ACHN (cell line): ENCODE measurements at places on chromosomes 7 and 10.

- DNase-seq: no peak
Observed at GRCh38 chr7:67705850-67706249, 709.2 kb downstream of the TYW1 start.

DNA sequence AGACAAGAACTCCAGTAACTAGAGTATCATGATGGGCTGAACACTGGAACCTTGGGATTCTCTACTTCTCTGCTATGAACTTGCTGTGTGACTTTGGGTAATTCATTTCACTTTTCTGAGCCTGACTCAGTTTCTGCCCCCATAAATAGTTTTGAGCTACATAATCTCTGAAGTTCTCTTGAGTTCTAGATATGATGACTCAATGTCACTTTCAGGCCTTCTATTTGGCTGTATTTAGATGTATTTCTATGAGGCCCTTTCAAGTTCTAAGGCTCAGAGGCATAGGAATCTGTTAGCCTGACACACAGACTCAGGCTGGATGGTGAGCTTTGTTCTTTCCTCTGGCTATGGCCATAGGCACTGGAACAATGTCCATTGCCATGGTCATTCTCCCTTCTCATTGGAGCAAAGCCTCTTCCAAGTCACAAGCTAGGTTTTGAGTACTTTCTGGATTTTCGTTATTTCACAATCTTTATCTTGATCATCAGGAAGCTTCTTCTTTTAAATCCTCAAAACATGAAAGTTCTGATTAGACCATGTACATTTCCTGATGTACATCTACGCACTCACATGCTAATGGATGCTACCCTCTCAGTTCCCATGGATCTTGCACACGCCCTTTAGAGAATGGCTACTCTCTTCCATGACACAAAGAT, 101.6 kb downstream of the TES start:
- DNase-seq: no peak

- DNase-seq: no peak
Observed at GRCh38 chr10:58440484-58440883, 55.3 kb downstream of the TFAM start.

- no peak for DNase-seq
Observed at GRCh38 chr10:118904286-118904685, 125.2 kb upstream of the NANOS1 start.

- DNase-seq: no peak
Observed at GRCh38 chr7:22016507-22016906, 70.8 kb upstream of the CDCA7L start.

GRCh38 chr7:116328161-116328560, 117.8 kb downstream of the TES start:
- DNase-seq: no peak

DNA sequence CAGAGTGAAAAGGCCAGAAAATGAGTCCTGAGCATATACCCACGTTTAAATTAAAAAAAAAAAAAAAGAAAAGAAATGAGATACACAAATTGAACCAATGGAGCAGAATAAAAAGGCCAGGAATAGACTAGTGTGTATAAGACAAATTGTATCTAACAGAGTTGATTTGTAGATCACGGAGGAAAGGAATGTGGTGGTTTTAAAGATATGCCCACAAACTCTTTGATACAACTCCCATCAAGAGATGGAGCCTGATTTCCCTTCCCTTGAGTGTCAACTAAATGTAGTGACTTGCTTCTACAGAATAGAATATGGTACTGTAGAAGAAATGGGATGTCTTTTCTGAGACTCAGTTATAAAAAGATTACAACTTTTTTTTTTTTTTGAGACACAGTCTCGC, 10.4 kb downstream of the SYPL1 start:
- DNase-seq: no peak

GRCh38 chr7:26556061-26556881, 264.6 kb downstream of the SNX10 start:
- DNase-seq: no peak

DNA sequence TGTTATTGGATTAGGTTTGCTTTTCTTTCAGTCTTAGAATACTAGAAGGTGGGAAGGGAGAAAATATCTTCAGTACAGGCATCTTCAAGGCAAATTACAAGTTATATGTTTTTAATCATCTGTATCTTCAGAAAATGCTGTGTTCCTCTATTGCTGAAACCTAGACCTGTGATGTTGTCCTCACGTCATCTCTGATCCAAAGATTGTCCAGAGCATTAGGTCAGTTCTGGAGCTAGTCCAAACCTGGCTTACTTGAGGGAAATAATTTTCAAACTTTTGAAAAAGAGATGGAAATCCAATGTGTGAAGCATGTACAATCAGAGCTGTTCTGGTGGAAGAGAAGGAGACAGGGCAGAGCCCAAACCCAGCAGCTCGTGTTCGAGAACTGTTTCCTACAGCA, 217.3 kb downstream of the ZEB1 start:
- no peak for DNase-seq

GRCh38 chr10:67779465-67780203, 58.4 kb downstream of the DNAJC12 start:
- peak; percentile 77 for DNase-seq

DNA sequence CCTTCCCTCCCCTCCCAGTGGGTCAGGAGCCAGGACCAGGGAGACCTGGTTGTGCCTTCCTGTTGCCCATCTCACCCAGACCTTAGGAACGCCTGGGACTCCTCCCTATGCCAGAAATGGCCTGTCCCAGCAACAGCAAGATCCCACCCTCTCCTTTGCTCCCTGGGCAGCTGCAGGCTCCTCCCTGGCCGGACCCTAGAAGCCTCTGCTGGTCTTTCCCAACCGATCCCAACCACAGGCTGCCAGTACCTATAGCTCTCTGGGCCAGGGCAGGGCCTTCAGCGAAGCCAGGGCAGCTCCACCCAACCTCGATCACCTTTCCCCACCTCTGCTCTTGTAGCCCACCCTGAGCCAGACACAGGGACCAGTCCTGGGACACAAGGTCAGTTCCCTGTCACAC, 21.9 kb downstream of the LDB3 start:
- DNase-seq: no peak

DNA sequence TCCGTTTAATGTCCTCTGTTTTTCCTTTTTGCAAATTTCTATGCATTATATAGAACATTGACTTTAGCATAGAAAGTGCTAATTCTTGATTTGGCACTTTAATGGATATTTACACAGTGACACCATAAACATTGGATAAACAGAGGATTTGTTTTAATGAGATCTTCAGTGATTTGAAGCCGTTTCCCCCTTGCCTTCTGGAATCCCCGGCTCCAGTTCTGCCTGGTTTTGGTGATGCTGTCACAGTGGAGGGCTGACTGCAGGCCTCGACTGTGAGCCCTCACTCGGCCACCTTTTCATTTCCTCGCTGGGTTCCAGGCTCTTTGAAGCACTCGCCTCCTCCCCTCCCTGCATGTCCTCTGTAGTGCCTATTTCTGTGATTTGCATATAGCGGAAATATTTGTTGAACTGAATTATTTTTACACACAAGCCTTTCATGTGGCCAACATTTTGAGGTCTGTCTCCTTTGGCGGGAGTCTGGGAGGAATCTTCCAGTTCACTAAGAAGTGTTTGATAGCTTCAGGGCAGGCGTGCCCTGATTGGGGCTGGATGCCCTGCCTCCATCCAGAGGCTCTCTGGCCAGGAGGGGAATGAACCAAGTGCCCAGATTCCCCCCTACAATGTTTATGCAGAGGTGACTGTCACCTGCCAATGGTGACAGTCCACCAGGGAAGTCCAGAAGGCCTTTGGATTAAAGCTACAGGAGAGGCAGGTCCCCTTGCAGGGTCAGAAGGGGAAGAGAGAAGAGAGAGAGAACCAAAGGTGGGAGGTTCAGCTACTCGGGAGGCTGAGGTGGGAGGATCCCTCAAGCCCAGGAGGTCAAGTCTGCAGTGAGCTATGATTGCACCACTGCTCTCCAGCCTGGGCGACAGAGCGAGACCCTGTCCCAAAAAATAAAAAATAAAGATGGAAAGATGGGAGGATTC, 67.5 kb downstream of the CUX1 start:
- DNase-seq: no peak

DNA sequence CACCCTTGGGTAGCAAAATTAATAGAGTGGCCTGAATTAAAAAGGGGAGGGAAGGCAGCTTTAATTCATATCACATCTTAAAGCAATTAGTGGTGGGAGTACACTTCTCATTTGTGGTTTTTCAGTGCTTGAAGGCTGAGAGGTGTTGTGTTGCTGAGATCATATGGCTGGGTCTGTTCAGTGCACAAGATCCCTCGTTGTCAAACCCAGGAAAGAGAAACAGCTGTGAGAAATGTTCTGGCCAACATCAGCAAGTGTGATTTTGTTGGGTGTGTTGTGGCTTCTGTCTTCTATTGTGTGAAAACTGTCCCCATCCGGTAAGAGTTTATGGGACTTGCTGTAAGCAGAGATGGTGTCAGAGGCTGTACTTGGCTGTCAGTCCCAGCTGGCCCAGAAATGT, 197.9 kb upstream of the BMPER start:
- DNase-seq: no peak

- DNase-seq: no peak
Observed at GRCh38 chr7:138943061-138943460, 38.1 kb downstream of the KIAA1549 start.

DNA sequence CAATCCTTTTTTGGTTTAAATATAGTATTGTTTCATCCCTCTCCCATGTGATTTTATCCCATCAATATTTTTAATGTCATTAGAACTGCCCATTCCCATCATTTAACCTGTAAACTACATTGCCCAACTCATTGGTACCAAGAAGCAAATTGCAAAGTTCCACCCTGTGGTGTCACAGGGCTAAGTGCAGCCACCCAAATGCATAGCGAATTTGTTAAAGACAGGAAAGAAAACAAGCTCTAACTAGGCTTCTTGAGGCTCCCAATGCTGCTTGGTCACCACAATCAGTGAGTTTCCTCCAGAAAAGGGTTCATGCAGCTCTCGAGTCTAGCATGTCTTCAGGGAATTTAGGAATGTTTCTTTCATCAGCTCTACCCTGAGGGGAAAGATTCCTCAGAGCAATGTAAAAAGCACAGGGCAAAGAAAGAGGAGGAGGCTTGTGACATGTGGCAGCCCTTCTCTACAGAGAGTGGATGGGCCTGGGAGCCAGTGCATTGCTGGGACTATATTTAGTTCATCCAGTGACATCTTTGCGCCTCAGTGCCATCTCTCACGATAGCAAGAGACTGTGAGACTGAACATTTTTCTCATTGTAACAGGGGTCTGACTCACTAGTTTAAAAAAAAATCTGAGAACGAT, 58.1 kb downstream of the CAV1 start:
- DNase-seq: peak; percentile 45

DNA sequence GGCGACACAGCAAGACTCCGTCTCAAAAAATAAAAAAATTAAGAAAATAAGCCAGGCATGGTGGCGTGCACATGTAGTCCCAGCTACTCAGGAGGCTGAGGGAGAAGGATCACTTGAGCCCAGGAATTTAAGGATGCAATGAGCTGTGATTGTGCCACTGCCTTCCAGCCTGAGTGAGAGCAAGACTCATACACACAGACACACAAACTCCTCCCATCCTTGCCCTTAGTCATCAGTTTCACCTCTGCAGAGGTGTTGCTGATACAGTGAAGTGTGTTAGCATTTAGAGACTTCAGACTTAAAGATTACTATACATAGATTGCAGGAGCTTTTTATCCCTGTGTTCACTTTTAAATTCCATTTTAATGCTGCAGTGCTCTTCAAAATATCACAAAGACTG, 5.5 kb upstream of the H2AZ2 start:
- no peak for DNase-seq

DNA sequence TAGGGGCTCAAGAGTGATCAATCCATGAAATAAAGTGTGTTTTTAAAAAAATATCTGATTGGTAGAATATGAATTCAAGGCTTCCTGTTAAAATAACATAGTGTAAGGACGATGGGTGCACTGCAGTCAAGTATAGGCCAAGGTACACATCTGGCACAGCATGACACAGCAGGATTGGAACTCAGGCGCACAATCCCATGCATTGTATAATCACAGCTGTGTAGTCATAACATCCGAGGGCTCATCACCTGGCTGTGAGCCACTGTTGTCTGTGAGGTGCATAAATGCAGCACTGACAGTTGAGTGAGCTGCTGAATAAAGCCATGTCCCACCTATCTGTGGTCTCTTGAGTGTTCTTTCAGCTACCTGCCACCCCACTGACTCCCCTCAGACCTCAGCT, 142.3 kb upstream of the HPS1 start:
- no peak for DNase-seq

- DNase-seq: no peak
Observed at GRCh38 chr10:11388996-11389395, 222.5 kb downstream of the USP6NL start.

GRCh38 chr7:79528421-79528820, 75.0 kb upstream of the MAGI2 start:
- DNase-seq: peak; percentile 11

- DNase-seq: no peak
Observed at GRCh38 chr7:139585042-139585441, 61.6 kb downstream of the CLEC2L start.

GRCh38 chr7:116967254-116967922, 14.1 kb downstream of the ST7 start:
- DNase-seq: no peak

- no peak for DNase-seq
Observed at GRCh38 chr10:131866673-131867072, 34.1 kb upstream of the PPP2R2D start.

DNA sequence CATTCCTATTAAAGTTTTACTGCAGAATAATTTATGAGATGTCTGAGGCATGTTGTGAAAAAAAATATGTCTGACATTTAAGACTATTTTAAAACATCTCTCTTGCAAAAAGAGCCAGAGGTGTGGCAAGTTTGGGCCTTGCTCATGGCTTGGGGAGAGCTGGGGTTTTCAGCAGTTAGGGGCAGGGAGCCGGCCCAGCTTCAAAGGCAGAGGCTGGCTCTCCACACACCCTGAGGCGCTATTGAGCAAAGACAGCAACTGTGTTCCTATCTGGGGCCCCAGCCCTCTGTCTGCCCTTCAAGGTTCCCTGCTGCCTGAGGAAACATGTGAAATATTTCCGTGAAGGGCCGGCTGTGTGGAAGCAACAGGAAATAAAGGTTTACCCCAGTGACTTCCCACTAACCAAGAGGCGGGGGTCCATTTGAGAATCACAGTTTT, 94.0 kb downstream of the SORBS1 start:
- no peak for DNase-seq

GRCh38 chr10:48522011-48522765, 82.7 kb downstream of the ARHGAP22 start:
- DNase-seq: no peak

GRCh38 chr7:80883154-80884025, 35.5 kb downstream of the SEMA3C start:
- peak; percentile 90 for DNase-seq

- no peak for DNase-seq
Observed at GRCh38 chr10:128549101-128549608, 422.9 kb upstream of the MKI67 start.

GRCh38 chr10:90849956-90850749, 7.7 kb downstream of the HTR7 start:
- DNase-seq: no peak

DNA sequence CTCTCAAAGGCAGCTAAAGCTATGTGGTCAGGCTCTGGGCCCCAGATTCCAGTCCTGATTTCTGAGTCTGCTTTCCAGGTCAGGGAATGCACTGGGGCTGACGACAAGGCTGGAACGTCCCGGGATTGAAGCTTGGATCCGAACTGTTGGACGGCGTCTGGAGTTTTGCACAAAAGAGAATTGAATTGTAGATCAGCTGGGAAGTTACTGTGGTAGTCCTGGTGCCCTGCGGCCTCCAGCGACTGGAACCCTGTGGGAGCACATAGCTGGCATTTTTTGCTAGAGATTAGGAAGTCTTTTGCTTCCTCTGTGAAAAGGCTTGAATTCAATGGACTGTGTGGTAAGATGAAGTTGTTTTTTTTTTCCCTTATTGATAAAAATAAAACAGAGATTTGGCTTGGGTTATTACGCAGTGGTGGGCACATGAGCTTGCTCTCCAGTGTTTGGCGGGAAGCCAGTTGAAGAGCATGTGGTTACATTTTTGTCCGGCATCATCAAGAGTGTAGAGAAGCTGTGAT, at the start of gene HK1:
HK1 (plus strand) TSS at position 51 of the 518 bp plus-strand sequence.
- no peak for DNase-seq
